ENCODE measurements at places on chromosomes 12 and 14.

- DNase-seq = no peak
These were observed 3.3 kb downstream of the MTA1 start for GRCh38 chr14:105422695-105423487.

- no peak for DNase-seq
These were observed 1108.4 kb upstream of the TMEM132C start for GRCh38 chr12:127158385-127159061.

- DNase-seq = no peak
These were observed 461 bp downstream of the SLC8A3 start for GRCh38 chr14:70188322-70188658.

- DNase-seq = no peak
These were observed 9.4 kb upstream of the DHRS7 start for GRCh38 chr14:60174352-60175254.

DNA sequence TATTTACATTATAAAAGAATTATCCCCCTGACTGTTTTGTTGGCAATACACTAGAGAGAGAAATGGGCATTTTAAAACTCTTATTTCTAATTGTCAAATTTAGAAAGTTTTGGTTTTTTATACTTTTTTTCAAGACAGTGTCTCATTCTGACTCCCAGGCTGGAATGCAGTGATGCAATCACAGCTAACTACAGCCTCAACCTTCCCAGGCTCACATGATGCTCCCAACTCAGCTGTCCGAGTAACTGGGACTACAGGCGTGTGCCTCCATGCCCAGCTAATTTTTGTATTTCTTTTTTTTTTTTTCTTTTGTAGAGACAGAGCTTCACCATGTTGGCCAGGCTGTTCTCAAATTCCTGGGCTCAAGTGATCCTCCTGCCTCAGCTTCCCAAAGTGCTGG, 8.3 kb upstream of the OR11H6 start:
- DNase-seq = no peak
